ENCODE measurements at places on chromosomes 12 and 14.

DNA sequence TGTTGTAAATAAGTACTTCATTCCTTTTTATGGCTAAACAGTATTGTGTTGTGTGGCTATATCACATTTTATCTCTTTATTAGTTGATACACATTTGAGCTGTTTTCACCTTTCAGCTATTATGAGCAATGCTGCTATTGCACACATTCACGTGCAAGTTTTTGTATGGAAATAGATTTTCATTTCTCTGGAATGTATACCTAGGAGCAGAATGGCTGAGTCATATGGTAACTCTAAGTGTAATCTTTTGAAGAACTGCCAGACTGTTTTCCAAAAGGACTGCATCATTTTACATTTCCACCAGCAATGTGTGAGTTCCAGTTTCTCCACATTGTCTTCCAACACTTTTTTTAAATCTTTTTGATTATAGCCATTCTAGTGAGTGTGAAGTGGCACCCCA lies 134.0 kb downstream of the SRGAP1 start:
- no peak for DNase-seq

- DNase-seq, result no peak
Observed at GRCh38 chr12:29273178-29273843, 107.7 kb downstream of the ERGIC2 start.

DNA sequence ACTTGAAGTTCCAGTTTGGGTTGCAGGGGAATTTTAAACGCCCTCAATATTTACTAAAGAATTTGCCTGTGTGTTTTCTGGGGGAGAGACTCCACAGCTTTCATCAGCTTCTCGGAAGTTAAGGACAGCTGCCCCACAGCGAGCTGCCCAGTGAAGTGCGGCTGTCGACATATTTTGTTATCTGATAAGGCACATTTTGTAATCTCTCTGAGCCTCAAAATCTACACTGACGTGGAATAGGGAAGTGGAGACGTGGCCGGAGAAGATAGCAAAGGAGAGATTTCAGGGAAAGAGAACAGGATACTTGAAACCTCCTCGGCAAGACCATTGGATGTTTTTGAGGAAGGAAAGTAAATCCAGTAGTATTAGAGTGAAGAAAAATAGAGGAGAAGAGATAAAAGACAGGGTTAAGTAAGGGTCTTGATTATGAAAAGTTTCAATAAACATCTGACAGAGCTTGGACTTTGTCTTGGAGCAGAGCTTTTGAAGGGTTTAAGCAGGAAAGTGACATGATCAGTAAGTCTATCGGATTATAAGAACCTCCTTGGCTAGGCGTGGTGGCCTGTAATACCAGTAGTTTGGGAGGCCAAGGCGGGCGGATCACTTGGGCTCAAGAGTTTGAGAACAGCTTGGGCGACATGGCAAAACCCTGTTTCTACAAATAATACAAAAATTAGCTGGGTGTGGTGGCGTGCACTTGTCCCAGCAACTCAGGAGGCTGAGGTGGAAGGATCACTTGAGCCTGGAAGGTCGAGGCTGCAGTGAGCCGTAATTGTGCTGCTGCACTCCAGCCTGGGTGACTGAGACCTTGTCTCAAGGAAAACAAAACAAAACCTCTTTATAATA lies 1.1 kb downstream of the POLR3B start:
- no peak for DNase-seq

GRCh38 chr14:69682136-69682535 lies 70.7 kb downstream of the SUSD6 start:
- no peak for DNase-seq

- DNase-seq, result no peak
Observed at GRCh38 chr14:91257328-91258010, 13.0 kb upstream of the GPR68 start.

GRCh38 chr12:2035431-2036055 lies 17.2 kb upstream of the CACNA1C start:
- DNase-seq, result no peak

Measured in brain pericyte (primary cell).